ENCODE measurements at places on chromosomes 6 and 20.
A peak's percentile ranks its signal among the peaks of the same experiment; 100 is the strongest.

DNA sequence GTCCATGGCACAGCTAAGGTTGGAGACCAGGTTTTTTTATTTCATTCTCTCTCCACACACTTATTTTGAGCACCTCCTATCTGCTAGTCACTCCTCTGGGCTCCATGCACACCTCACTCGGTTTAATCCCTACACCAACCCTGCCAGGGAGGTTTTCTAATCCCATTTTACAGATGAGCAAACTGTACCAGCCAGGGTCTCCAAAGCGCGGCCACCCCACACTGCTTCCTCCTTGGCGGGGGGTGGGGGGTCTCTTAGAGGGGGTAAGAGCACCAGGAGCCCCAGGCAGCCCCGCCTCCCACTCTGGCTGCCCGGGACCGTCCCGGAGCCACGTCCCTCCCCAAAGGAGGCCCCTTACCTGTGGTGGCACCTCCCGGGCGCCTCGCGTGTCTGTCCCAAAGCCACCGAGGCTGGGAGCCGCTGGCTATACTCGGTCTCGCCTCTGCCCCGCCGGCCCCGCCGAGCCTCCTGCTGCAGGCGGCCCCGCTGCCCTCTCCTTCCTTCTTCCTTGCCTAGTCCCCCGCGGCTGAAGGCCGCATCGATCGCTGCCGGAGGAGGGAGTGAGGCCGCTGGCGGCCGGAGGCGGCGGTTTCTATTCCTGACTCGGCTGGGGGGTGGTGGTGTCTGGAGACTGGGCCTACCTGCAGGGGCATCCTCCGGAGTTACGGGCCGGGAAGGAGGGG, at the start of gene KCNS1:
Gene KCNS1, minus strand, starts transcription at position 565 of the 683 bp plus-strand sequence. CDS start 1,891 bp downstream, outside the sequence.
- DNase-seq = no peak

- no peak for DNase-seq
These were observed 52.3 kb upstream of the BCLAF1 start for GRCh38 chr6:136341967-136342366.

DNA sequence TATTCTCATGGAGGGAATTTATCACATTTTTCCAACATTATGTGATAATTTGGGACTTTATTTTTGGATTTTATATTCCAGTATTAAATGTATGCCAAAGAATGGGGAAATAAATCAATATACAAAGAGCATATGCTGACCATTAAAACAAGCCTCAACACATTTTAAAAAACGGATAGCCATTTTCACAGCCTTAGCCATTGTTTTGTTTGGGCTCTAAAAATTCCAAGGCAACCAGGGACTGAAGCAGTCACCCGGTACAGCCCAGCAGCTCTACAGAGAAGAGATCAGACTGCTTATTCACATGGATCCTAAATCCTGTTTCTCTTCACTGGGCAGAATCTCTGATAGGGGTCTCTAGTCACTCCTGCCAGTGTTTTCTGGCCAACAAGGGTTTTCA, 150.2 kb upstream of the OGFRL1 start:
- no peak for DNase-seq

- no peak for DNase-seq
These were observed 3.5 kb upstream of the REV3L start for GRCh38 chr6:111486475-111486874.

DNA sequence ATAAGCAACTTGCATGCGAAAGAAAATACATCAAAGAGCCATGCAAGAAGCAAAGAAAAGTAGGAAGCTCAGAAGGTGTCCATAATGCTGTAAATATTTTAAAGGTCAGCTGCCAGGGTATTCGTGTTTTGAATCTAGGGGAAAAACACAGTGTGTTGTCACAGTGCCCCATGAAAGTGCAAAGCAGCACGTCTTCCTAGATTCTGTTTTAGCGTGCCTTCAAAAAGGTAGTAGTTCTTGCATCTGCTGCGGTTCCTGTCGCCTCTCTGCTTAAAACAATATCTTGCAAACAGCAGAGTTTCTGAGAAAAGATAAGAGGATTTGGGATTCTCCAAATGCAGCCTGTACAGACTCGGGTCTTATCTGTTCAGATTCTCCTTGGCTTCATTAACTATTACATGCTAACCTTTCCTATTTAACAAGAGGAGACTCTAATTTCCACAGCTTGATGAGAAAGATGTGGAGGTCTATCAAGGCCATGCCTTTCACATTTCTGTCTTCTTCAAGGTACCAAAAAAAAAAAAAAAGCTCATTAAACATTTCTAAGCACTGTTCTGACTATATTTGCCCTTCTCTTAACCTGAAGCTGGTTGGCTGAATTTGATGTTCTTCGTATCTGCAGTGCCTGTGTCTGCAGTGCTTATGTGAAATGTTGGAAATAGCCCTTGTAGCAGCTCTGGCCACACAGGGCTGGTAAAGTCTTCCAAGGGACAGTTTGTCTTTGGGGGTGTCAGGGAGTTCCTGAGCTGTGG, 297.5 kb downstream of the ADGB start:
- DNase-seq = no peak

GRCh38 chr6:33320315-33321181, 3.0 kb upstream of the ZBTB22 start:
- DNase-seq = no peak

DNA sequence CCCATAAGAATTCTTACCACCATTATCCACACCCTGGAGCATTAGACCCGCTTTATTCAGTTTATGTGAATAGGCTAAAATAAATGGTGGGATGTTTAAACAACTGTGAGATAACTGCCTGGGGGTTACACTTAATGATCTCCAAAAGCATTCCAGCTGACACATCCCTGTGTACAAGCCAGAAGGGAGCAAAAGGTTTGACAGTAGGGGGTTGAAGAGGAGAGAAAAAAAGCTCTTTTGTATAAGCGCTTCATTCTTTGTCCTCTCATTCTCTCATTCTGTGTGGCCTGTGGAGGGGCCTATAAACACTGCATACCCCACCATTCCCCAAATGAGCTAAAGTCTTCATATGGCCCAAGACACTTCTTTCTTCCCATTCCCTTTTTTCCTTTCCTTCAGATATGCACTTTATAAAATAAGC, 30.8 kb upstream of the COL21A1 start:
- DNase-seq = no peak

DNA sequence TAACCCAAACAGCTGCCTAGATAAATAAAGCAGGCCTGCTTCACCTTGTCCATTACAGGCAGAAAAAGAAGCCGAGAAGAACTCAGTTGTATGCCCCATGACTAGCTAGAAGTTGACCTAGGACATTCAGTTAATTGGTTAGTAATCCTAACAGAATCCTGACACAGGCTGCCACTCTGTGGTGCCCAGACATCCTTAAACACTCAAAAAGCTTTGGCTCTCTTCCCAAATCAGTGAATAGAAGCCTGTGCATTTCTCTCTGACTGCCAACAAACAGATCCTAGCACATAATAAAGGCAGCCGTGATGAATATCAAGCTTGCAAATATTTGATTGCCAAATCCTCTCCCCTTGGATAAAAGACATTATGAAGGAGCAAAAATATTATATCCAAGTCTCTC, 519.1 kb upstream of the EYS start:
- DNase-seq = no peak

DNA sequence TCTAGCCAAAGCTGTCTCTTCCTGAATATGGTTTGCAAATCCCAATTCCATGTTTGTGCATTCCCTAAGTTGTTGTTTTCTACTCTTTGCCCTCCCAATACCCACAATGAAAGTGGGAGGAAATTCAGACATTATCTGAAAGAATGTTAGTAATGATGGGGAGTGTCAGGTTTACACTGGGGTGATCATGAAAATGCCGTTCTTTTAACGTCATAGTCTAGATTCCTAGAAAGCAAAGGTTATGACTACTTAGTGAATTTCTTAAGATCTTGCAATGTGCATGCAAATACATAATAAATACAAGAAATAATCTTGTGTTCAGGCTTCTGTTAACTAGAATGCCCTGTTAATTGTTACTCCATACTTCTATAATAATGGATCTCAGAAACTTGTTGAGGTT, 101.0 kb downstream of the LCA5 start:
- DNase-seq = no peak

DNA sequence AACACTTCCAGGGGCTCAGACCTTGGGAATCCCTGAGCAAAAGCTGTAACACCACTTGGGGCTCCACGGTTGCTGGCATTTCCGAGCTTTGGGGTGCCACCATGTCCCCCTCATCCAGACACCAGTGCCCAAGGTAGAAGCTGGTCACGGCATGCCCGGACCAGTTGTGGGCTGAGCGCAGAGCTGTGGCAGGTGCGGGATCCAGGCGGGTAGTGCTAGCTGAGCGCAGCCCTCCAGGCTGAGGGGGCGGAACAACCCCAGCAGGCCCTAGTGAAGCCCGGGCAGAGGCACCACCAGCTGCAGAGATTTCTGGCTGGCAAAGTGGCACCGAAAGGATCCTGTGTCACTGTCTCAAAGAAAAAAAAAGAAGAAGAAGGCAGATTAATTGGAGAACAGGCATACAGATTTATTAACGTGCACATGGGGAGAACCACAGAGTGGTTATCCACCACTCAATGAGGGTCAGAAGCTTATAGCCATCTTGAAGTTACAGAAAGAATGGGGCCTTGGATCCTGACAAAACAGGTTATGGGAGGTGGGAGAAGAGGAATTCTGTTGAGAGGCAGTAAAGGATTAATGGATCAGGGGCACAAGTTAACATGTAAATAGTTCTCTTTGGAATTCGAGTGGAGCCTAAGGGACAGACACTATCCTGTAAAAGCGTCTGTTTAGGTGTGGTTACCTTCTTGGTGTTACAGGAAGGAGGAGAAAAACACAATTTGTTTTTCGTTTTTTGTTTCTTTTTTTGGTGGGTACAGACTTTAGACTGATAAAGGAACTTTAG, 107.5 kb downstream of the CD24 start:
- no peak for DNase-seq

DNA sequence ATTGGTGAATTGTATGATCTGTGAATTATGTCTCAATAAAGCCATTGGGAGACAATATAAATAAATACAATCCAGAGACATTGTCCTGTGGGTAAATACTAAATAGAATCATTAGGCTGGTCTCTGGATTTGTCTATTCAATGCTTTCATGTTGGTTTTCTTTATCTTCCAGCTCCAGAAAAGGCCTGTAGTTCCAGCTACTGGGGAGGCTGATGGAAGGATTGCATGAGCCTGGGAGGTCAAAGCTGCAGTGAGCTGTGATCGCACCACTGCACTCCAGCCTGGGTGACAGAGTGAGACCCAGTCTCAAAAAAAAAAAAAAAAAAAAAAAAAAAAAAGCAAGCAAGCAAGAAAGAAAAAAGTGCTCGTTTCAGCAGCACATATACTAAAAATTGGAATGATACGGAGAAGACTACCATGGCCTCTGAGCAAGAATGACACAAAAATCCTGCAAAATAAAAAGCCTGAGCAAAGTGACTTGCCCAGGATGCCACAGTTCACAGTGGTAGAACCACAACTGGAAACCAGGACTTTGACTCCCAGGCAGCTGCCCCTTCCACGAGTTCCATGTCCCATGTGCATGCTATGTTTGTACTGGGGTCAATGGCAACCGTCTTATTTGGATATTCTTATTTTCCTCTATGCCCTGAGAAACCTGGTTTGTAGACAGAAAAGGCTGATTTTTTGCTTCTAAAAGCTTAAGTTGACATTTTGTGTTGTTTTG, 33.6 kb upstream of the GMPR start:
- no peak for DNase-seq

GRCh38 chr6:158894193-158894592, 75.0 kb upstream of the EZR start:
- DNase-seq = no peak

DNA sequence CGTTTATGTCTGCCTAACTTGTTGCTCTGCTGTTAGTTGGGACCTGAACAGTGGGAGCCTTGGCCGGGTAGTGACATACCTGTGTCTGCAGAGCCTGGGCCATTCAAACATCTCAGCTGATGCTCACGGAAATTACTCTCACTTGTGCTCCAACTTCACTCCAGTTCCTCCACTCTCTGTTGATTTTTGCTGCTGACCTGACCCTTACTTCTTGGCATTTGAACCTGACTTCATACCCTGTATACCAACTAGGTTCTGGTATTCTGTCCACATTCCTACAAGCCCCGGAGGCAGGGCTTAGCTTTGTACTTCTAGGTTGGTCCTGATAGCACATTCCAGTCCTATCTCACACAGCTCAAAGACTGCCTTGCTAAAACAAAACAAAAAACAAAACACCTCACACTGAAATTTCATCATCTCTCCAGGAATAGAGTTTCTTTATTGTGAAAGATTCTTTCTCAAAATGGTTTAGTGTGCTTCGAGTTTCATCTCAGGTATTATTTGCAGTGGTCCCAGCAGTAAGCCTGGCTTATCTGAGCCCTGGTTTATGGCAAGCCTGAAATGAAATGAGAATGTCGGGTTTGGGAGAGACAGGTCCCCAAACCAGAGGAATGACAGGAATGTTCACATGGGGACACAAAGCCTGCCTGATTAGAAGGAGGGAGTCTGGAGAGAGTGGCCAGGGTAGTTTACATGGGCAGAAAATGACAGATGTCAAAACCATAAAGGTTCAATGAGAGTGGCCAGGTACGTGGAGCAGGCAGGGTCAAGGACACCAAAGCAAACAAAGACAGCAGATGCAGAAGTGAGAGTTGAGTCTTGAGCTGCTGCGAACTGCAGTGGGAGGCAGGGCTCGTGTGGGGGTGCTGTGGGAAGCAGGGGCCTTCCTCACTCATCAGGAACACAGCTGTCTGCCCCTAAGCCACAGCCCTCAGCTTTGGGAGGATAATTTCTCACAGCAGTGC, 174.2 kb upstream of the HDAC2 start:
- no peak for DNase-seq

DNA sequence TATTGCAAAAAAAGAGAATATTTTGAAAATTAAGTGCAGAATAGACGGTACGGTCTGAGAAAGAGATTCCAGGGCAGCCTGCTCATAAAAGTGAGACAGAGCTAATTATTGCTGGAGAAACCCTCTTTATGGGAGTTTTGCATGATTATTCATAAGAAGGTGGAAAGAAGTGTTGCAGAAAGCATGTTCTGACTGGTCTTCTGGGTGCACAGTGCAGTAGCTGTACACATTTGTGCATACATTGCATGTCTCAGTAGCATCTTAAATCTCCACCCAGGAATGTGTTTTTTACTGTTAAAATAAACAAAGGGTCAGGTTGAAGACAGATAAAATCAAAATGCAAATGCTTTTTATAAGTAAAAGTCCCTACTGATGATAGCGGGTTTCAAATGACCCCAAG, 1813.6 kb upstream of the DEFB115 start:
- peak; percentile 37 for DNase-seq

DNA sequence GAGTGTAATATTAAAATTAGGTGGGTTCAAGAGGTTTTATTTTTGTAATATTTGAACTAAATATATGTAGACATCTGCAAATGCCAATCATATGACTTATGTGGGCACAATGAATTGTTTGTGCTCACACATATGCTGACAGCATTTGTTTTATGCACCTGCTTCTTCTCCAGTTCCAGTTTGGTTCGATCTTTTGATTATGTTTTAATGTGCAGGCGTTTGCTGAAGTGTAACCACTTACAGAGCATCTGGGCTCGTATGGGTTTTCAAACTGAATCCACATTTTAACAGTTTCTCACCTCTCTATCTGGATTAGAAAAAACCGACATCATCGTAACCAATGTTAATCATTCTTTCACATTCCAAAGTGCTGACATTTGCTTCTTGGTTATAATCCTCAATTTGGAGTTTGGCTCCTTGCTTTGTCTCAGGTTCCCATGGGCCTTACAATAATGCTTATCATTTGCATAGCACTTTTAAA, 129.1 kb upstream of the SPACA1 start:
- no peak for DNase-seq

- no peak for DNase-seq
These were observed 398.0 kb downstream of the EPHA7 start for GRCh38 chr6:93021235-93021915.

- no peak for DNase-seq
These were observed 62.0 kb upstream of the HIVEP1 start for GRCh38 chr6:11950109-11950508.

- DNase-seq = no peak
These were observed 41.0 kb upstream of the TMEM217 start for GRCh38 chr6:37298958-37299357.

Data from stimulated activated CD8-positive, alpha-beta memory T cell treated with anti-CD3 and anti-CD28 coated beads, Interleukin-4, amount 100 ng/mL, for 48 hours (primary cell).